ENCODE measurements at places on chromosomes 2 and 18.

DNA sequence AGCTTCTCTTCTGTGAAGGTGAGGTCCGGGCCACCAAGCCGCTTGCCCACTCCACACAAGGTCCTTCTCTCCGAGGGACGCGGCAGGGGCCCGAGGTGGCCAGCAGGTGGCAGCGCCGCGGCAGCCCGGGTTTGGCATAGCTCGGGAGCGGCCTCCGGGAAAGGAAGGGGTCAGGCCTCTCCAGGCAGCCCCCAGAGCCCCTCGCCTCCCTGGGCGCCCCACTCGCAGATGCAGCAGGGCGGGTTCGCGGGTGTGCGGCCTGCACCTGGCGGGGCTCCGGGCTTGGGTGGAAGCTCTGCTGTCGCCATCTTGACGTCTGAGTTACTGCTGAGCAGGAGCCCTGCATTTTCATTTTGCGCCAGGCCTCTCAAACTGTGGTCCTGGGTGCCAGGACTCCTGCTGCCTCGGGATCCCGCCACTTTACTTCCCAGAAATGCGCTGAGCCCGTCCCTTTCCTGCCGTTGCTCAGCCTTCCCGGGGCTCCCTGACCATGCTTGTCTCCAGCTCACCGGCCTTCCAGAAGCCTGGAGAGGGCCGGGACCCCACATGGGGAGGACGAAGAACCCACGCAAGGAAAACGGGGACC, 18.6 kb upstream of the NCL start:
- H3K4me3 ChIP-seq, result peak overlapping the region; percentile 84
- peak overlapping the region; percentile 91 for H3K27ac ChIP-seq
- peak; percentile 79 for DNase-seq
- H3K4me1 ChIP-seq, result peaks cover 8% of the 10 kb centered on the region
- H3K27me3 ChIP-seq, result no peaks in the 10 kb centered on the region

GRCh38 chr2:236306825-236307540, 42.8 kb upstream of the ASB18 start:
- H3K27me3 ChIP-seq, result no peaks in the 10 kb centered on the region
- H3K36me3 ChIP-seq, result no peaks in the 10 kb centered on the region
- no peak overlapping the region for H3K27ac ChIP-seq
- no peak overlapping the region for H3K4me3 ChIP-seq

- DNase-seq, result no peak
- no peak overlapping the region for H3K27ac ChIP-seq
- no peaks in the 10 kb centered on the region for H3K36me3 ChIP-seq
- H3K4me3 ChIP-seq, result no peak overlapping the region
- H3K4me1 ChIP-seq, result no peaks in the 10 kb centered on the region
- H3K27me3 ChIP-seq, result no peaks in the 10 kb centered on the region
Observed at GRCh38 chr18:42922363-42922762, 193.1 kb downstream of the RIT2 start.

DNA sequence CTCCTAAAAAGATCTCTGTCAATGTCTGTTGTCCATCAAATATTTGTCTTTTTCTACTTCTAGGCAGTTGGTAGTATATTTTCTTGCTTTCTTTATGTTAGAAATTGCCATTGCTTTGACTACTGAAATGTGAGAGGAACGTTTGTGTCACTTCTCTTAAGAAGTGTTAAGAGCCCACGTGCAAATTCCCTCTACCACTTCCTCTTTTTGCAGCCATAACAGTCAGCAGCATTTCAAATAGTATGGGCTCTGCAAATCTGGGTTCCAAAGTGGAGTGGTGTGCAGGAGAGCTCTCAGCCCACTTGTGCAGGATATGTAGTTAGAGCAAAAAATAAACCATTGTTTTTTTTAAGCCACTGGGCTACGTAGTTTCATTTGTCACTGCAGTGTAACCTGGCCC, 314.0 kb downstream of the MEIS1 start:
- H3K27ac ChIP-seq, result no peak overlapping the region
- no peak overlapping the region for H3K4me3 ChIP-seq
- no peaks in the 10 kb centered on the region for H3K4me1 ChIP-seq
- DNase-seq, result no peak

- H3K27me3 ChIP-seq, result peaks cover 92% of the 10 kb centered on the region
- H3K4me3 ChIP-seq, result no peak overlapping the region
- H3K36me3 ChIP-seq, result no peaks in the 10 kb centered on the region
- DNase-seq, result no peak
Observed at GRCh38 chr2:218999021-218999880, 6.0 kb upstream of the CRYBA2 start.

DNA sequence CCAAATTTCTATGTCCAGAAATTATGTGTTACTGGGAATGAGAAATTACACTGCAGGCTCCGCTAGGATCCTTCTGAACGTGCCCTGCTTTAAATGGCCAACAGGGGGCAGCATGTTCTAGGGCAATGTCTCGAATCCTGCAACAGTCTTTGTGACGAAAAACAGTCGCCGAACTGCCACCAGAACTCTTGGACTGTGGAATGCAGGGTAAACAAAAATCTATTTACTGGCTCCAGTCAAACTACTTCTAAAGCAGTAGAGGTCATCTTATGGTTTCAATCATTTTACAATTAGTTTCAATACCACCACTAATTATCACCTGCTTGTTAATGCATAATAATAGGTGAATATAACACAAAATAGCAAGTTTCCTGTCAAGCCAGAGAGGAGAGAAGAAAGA, 9.8 kb upstream of the ZNF397 start:
- H3K27me3 ChIP-seq, result no peaks in the 10 kb centered on the region
- H3K36me3 ChIP-seq, result no peaks in the 10 kb centered on the region
- H3K27ac ChIP-seq, result no peak overlapping the region
- DNase-seq, result peak; percentile 66
- peaks cover 3% of the 10 kb centered on the region for H3K4me1 ChIP-seq

DNA sequence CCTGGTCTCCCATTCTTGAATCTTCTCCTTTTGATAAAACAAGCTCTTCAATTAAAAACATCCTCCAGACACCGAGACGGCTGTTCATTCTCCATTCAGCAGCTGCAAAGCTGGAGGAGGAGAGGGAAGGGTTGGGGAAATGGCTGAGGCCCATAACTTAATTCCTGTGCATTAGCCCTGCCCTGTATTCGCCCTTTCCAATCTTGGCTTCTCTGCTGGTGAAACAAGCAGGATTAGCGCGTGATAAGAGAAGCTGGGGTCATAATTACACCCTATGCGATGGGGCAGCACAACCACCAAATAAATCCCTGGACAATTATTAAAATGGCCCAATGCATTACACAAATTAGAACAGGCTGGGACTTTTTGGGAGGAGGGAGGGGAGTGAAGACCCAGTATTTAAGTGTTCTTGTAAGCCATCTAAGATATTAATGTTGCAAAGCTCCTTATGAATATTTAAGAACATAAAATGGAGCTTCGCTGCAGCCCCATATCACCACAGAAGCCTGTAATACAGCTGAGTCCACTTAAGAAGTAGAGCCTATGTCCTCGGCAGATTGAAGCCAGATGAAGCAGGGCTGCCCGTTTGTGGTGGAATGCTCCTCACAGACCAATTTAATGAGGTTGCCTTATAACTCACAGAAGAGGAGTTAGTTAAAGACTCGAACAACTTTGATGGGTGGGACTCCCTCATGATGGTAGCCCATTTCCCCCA, 176.6 kb upstream of the SKOR2 start:
- H3K27me3 ChIP-seq, result no peaks in the 10 kb centered on the region
- no peaks in the 10 kb centered on the region for H3K4me1 ChIP-seq
- no peaks in the 10 kb centered on the region for H3K36me3 ChIP-seq
- DNase-seq, result no peak
- no peak overlapping the region for H3K27ac ChIP-seq

GRCh38 chr2:28343971-28344715, 48.5 kb upstream of the FOSL2 start:
- no peaks in the 10 kb centered on the region for H3K27me3 ChIP-seq
- peaks cover under 1% of the 10 kb centered on the region for H3K36me3 ChIP-seq
- H3K27ac ChIP-seq, result no peak overlapping the region
- H3K4me3 ChIP-seq, result no peak overlapping the region

- no peak overlapping the region for H3K27ac ChIP-seq
- no peak for DNase-seq
- H3K27me3 ChIP-seq, result no peaks in the 10 kb centered on the region
- H3K36me3 ChIP-seq, result peaks cover 29% of the 10 kb centered on the region
- no peak overlapping the region for H3K4me3 ChIP-seq
Observed at GRCh38 chr2:143608758-143609157, 479.5 kb downstream of the ARHGAP15 start.

GRCh38 chr2:166350525-166350924, 25.2 kb downstream of the SCN9A start:
- no peaks in the 10 kb centered on the region for H3K4me1 ChIP-seq
- H3K27me3 ChIP-seq, result no peaks in the 10 kb centered on the region
- H3K27ac ChIP-seq, result no peak overlapping the region

GRCh38 chr2:69465513-69466456, 28.6 kb upstream of the NFU1 start:
- H3K4me3 ChIP-seq, result no peak overlapping the region
- no peak for DNase-seq
- no peaks in the 10 kb centered on the region for H3K27me3 ChIP-seq

GRCh38 chr2:176910828-176911227, 301.8 kb upstream of the HNRNPA3 start:
- H3K4me3 ChIP-seq, result no peak overlapping the region
- H3K27ac ChIP-seq, result no peak overlapping the region
- H3K27me3 ChIP-seq, result no peaks in the 10 kb centered on the region
- no peak for DNase-seq
- peaks cover 5% of the 10 kb centered on the region for H3K4me1 ChIP-seq

DNA sequence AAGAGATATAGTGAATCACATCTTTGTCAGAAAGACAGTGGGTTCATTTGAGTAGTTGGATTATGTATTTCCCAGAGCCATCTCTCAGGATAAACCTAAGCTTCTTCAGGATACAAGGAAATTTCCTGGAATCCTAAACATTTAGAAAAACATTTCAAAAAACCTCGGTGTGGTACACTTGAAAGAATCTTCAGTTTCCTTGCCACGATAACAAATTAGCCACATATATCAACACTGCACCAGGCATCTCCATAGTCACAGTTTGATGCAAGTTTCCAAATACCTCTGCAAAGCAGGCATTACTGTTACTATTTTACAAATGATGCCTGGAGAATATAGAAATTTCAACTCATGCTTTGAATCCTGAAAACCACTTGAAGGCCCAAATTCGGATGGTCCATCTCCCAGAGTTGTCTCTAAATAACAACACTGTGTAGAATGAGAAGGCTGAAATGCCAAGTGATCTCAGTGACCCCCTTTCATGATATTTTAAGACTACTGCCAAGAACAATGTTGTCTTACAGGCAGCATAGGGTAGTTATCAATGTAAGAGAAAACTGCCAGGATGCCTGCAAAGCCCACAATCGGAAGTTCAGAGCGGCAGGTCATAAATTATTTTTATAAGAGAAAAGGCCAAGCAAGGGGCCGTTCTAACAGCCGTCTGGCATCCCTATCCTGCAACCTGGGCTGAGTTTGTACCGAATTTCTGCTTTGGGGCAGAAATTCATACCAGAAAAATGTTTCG, 307.9 kb downstream of the TXNL1 start:
- no peaks in the 10 kb centered on the region for H3K4me1 ChIP-seq
- H3K36me3 ChIP-seq, result no peaks in the 10 kb centered on the region
- no peaks in the 10 kb centered on the region for H3K27me3 ChIP-seq
- DNase-seq, result no peak
- H3K27ac ChIP-seq, result no peak overlapping the region

- DNase-seq, result no peak
- H3K27ac ChIP-seq, result no peak overlapping the region
- H3K4me3 ChIP-seq, result no peak overlapping the region
- peaks cover 42% of the 10 kb centered on the region for H3K36me3 ChIP-seq
- no peaks in the 10 kb centered on the region for H3K27me3 ChIP-seq
Observed at GRCh38 chr2:73961823-73962615, 22.7 kb upstream of the TET3 start.

DNA sequence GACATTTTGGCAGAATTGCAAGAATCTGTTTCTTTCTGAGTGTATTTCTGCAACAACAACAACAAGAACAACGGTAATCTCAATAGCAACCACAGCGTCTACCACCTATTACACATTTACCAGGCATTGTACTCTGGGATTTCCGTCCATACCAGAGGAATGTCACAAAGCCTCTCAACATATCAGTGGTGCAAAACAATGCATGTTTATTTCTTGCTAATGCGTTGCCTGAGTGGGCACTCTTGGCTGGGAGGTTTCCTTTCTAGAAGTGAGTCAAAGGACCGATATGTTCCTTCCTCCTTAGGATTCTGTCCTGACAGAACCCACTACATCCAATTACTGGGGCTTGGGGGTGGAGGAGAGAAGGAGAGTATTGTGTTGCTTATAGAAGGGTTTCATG, 585.6 kb downstream of the TSN start:
- no peaks in the 10 kb centered on the region for H3K36me3 ChIP-seq
- H3K27ac ChIP-seq, result no peak overlapping the region
- no peak overlapping the region for H3K4me3 ChIP-seq
- no peaks in the 10 kb centered on the region for H3K27me3 ChIP-seq

DNA sequence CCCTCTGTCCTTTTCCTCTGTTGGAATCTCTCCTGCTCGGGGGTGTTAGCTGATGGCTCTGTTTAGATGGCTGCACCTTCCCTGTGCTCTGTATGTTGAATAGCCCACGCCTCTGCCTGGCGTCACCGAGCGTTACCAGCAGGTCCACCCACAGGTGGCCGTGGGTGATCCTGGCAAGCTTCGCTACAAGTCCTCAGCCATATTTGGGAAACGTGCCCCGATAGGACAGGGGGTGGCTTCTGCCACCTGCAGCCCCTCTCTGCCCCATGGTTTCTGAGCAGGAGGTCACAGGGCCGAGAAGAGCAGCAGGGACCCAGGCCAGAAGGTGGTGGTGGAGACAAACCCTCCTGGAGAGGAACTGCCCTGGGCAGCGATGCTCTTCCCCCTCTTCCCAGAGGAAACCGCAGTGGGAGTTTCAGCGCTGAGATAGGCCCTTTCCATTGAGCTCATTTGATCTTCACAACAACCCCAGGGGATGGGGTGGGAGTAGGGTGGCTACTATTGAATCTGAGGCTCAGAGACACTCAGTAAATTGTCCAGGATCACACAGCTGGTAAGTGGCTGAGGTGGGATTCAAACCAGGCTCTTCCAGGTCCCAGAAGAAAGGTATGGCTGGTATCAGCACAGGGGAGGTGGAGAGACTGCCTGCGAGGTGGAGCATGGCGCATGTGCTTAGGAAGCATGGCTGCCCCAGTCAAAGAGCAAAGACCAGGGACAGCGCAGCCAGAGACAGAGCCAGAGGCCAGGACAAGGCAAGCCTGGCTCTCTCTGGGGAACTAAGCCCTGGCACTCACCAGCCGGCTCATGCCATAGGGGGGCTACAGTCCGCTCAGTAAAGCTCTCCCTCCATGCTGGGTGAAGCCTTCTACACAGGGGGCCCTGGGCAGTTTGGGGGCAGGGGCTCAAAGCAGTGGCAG, 15.0 kb downstream of the NGEF start:
- no peak for DNase-seq
- H3K4me1 ChIP-seq, result no peaks in the 10 kb centered on the region
- no peaks in the 10 kb centered on the region for H3K36me3 ChIP-seq
- H3K27me3 ChIP-seq, result no peaks in the 10 kb centered on the region

GRCh38 chr2:202204855-202205254, 33.5 kb downstream of the SUMO1 start:
- H3K4me3 ChIP-seq, result no peak overlapping the region
- H3K27ac ChIP-seq, result no peak overlapping the region
- H3K4me1 ChIP-seq, result peaks cover 2% of the 10 kb centered on the region
- DNase-seq, result no peak

GRCh38 chr2:167869200-167869599, 378.2 kb downstream of the STK39 start:
- no peak overlapping the region for H3K27ac ChIP-seq
- peaks cover 9% of the 10 kb centered on the region for H3K27me3 ChIP-seq
- H3K4me3 ChIP-seq, result no peak overlapping the region
- no peak for DNase-seq
- H3K36me3 ChIP-seq, result no peaks in the 10 kb centered on the region

- H3K4me1 ChIP-seq, result no peaks in the 10 kb centered on the region
- DNase-seq, result no peak
- H3K27me3 ChIP-seq, result no peaks in the 10 kb centered on the region
- H3K27ac ChIP-seq, result no peak overlapping the region
- no peak overlapping the region for H3K4me3 ChIP-seq
Observed at GRCh38 chr2:239054921-239055320, 207.0 kb downstream of the TWIST2 start.

Data from activated naive CD8-positive, alpha-beta T cell treated with anti-CD3 and anti-CD28 coated beads for 36 hours (primary cell).